ENCODE measurements at places on chromosomes 1 and 21. TPM values are rescaled to one million over a fixed set of nuclear protein-coding genes. Genes with fewer than 3 reads are reported as not detected.

SPATA46 gene
- total RNA-seq: not detected

FAM151A gene
- not detected for total RNA-seq

VHLL gene
- total RNA-seq: not detected

GNAT2 gene
- total RNA-seq: not detected

NCDN gene
- 13.7 TPM for total RNA-seq

GPR61 gene
- 1.0 TPM for total RNA-seq

Data from lower leg skin (tissue), 4 donors.